ENCODE measurements at places on chromosomes 5 and 9.

GRCh38 chr5:535846-536698 is 11.8 kb upstream of the SLC9A3 start:
- DNase-seq: no peak

GRCh38 chr9:112872019-112872418 is 18.7 kb downstream of the SLC46A2 start:
- DNase-seq: no peak

GRCh38 chr9:91530829-91531228 is 107.2 kb upstream of the NFIL3 start:
- DNase-seq: no peak

DNA sequence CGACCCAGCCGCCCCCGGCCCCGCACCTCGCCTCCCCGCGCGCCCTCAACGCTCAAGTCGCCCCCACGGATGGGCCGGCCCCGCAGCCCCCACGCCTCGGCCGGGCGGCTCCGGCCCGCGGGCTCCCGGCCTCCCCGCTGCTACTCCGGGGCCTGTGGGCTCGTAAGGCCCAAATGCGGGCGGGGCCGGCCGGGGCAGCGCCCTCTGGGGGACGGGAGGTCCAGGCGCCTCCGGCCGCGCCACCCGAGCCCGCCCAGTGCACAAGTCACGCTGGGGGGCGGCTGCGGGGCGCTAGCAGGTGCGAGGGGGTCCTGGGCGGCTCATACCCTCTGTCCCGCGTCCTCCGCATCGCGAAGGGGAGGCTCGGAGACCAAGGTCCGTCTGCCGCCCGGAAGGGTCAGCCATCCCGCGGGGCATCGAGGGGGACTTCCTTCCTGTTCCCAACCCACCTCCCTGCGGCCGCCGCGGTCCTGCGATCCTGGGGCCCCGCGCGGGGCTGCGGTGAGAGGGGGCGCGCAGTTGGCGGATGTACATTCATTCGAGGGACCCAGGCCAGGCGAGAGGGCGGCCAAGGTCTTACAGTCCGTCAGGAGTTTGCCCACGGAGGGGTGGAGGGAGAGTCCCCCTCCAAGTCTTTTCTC is at the start of gene CIZ1:
TSS of gene CIZ1 (minus strand) at position 167 of the 641 bp plus-strand sequence. CDS start 715 bp downstream, outside the sequence.
- peak; percentile 80 for DNase-seq

DNA sequence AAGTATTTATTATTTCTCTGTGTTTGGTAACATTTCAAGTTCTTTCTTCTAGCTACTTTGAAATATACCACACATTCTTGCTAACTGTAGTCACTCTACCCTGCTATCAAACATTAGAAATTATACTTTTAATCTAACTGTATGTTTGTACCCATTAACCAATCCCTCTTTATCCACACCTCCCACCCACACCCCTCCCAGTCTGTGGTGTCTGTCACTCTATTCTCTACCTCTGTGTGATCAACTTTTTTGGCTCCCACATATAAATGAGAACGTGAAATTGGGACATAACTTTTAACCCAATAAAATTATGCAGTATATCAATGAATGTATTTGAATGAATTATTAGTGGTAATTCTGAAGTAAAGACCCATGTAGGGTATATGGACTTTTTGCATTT is 79.7 kb downstream of the PBX3 start:
- no peak for DNase-seq

GRCh38 chr5:177478711-177479646 is 5.5 kb upstream of the DBN1 start:
- DNase-seq: no peak

GRCh38 chr5:59847586-59847985 is 45.9 kb downstream of the PDE4D start:
- no peak for DNase-seq

DNA sequence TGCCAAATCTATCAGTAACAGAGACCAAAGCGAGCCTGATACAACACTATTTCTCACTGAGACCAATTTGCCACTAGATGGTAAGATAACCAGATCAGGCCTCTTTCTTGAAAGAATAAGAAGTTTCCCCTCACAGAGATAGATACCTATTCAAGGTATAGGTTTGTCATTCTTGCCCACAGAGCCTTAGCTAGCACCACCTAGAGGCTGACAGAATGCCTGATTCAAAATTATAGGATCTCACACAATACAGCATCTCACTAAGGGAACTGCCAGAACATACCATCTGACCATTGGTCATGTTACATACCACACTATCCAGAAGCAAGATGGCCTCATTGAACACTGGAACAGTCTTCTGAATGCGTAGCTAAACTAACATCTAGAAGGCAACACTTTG is 166.6 kb upstream of the HCN1 start:
- DNase-seq: no peak

DNA sequence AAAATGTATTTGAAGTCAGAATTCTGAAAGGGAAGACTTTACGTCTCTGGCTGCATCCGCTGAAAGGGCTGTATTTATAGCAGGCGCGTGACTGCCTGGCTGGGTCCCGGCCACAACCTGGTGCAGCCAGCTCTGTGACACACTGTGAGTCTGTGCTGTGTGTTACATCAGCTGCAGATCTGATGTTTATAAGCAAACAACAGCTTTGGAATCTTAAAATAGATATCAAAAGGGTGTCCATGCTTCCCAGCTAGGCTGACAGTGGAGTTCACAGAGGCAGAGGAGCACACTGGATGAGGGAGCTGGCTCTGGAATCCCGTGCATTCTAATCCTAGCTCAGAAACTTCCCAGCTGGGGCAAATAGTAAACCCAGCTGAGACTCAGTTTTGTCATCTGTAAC is 433.4 kb upstream of the BRINP1 start:
- no peak for DNase-seq

GRCh38 chr5:38245307-38245706 is 13.1 kb upstream of the EGFLAM start:
- no peak for DNase-seq

DNA sequence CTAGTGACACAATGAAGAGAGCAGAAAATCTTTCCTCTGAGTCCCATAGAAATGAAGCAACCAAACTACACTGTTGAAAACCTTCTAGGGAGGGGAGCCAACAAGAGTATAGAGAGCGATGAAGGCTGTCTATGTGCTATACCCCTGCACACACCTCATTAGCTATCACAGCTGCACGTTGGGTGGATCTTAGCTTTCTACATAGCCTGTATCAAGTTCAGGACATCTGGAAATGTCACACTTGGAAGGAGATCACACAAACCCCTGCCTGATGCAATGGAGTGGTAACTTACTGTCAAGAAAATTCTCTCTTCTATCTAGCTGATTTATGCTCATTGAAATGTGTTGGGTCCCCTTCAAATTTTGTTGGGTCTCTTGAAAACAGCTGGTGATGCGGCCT is 127.0 kb upstream of the NTRK2 start:
- no peak for DNase-seq

DNA sequence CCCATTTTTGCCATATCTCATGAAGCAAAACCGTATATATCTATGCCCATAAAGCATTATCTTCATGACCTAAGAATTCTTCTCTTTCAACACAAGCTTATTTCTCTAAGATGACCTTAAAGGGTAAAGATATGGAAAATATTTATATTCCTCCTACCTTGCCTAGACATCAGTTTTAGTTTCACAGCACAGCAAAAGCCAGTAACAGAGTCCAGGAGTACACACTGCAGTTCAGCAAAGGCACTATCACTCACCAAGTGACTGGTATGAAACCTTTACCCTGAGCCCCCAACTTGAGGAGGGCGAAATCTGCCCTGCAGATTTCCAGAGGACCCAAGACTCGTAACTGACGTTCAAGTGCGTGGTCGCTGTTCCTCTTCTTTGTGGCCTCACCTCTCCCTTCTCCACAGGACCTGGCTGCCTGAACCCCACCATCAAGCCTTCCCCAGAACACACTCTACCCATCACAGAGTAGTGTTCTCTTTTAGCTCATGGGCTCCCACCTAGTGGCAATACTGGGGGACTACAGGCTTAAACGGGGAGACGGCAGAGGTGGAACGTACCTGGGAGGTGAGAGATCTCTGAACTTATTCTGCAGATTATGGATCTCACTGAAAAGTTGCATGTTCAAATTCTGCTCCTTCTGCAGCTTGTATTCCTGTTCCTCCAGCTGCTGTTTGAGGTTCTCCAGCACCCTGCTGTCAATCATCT is 141.0 kb downstream of the CDK5RAP2 start:
- no peak for DNase-seq

DNA sequence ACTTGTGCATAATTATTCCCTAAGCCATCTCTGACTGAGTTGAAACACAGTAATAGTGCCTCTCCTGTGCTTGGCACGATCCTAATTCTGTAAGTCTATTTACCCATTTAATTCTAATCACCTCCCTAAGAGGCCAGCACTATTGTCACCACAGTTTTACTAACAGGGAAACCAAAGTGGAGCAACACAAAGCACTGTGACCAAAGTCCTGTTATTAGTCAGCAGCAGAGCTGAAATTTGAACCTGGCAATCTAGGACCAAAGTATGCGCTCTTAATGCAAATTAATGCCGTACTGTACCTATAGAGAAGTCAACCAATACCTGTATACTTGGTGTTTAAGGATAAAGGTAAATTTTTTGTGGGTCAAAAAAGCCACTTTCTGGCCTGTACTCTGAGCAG is 77.1 kb upstream of the CNTLN start:
- DNase-seq: no peak

- no peak for DNase-seq
Measured at GRCh38 chr9:105693435-105694189, 729 bp upstream of the TMEM38B start.

DNA sequence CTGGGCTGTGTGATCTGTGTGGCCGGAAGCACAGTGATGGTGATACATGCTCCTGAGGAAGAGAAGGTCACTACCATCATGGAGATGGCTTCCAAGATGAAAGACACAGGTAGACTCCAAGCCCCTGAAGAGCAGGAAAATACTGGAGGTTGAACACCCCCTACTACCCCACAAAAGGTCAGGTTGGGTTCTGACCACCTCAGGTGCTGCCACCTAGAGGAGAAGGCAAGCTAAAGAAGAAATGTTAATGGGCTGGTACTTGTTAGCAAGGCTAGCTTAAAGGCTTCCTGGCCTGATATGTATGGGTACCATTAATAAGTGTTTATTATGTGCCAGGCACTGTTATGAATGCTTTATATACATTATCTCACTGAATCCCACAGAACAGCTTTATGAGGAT is 11.7 kb downstream of the NIPAL4 start:
- DNase-seq: no peak

DNA sequence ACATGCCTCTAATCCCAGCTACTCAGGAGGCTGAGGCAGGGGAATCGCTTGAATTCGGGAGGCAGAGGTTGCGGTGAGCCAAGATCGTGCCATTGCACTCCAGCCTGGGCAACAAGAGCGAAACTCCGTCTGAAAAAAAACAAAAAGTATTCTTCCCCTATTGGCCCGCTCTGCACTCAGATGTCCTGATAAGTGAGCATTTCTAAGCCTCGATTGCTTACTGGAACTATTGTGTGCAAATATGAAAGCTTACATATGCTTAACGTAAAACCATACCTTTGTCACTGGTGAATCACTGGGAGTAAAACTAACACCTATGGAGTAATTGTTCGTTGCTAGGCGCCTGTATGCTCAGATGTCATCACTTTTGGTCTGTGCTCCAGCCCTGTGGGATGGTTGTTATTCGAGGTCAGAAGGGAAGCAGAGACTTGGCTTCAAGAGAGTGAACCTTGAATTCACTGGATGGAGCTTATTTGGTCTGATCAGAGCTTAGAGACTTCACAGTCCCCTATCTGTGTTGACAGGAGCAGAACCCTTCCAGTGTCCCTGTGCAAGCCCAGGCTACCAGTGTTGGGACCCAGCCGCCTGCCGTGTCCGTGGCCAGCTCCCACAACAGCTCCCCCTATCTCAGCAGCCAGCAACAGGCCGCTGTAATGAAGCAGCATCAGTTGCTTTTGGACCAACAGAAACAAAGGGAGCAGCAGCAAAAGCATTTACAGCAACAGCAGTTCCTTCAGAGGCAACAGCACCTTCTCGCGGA is 25.3 kb upstream of the LTC4S start:
- DNase-seq: no peak
